ENCODE measurements at places on chromosomes 3 and 15.

DNA sequence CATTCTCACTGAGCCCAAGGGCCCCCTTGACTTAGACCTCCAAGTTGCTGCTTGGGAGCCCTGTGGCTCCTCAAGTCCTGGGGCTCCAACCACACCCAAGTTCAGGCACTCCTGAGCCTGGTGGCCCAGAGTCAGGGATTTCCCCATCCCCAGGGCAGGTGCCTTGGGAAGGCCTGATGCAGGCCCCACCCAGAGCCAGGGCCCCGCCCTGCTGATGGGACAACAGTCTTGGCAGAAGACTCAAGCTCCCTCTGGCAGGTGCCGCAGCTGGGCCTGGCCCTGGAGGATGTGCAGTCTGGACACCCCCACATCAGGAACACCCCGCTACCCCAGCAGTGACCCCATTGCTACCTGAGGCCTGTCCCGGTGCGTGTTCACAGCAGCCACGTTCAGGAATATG lies 17.7 kb upstream of the SHISA5 start:
- DNase-seq, result no peak

- DNase-seq, result no peak
Observed at GRCh38 chr3:17310983-17311382, 426.2 kb downstream of the PLCL2 start.

GRCh38 chr3:148792516-148792915 lies 35.1 kb upstream of the CPB1 start:
- DNase-seq, result no peak

DNA sequence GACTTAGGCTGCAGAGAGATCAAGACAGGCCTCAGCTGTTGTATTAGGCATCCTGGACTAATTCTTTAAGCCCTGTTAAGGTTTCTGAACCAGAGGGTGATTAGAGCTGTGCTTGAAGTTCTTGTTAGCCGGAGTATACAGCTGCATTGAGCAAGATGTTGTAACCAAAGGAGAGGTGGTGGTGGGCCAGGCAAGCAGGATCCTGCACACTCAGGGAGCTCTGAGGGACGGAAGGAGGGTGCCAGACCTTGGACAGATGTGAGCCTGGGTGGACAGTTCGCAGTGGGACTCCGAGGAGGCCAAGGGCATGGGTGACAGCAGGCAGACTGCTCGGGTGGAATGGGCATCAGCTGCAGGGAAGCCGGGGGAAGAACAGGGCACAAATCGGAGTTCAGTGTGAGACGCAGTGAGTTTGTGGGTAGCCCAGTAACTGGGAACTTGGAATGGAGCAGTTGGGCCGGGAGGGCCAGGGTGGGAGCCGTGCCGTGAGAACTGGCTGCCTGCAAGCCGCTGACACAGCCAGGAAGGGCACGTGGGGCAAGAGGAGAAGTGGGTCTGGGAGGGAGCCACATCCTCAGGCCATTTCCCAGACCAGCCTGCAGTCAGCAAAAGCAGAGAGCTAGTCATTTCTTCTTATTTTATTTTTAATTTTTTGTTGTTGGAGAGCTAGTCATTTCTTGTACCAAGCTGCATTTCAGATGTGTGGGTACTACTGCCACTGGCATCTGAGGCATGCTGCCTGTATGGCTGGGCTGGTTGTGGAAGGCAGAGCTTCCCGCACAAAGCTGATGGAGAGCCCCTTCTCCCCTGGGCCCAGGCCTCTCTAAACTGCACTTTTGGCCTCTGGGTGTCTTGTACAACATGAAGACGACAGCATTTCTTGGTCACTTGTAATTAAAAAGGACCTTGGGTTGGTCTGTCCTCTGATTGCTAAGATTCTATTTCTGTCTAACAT lies 61.0 kb downstream of the PGPEP1L start:
- no peak for DNase-seq

- DNase-seq, result no peak
Observed at GRCh38 chr15:100385300-100386050, 43.7 kb upstream of the ADAMTS17 start.

GRCh38 chr3:23166276-23166675 lies 36.9 kb upstream of the UBE2E2 start:
- no peak for DNase-seq

DNA sequence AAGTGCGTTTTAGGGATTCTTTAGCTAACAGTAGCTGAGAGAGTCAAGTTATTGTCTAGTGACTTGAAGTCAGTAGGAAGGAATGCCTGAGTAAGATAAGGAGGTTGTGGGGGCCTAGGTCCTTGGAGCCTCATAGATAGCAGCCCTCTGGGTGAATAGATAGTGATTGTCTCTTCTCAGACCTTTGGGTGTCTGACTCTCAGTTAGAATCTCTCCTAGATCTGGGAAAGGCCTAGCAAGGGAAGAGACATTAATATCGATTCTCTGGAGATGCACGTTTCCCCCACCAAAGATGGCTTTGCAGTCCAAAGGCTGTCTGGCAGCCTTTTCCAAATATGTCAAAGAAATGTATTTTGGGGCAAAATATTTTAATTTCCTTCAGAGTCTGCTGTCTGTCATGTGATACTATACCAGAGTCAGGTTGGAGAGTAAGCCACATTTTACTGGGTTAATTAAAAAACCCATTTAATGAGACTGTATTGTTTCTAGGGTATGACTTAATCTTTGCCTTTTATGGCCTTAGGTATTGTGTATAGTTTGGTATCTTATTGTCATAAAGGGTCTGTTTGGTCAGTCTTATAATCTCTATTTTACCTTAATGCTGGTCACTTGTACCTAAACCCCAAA lies 92.2 kb downstream of the ST6GAL1 start:
- DNase-seq, result no peak

GRCh38 chr15:44308415-44308814 lies 19.9 kb downstream of the GOLM2 start:
- peak; percentile 44 for DNase-seq

- DNase-seq, result no peak
Observed at GRCh38 chr15:26628879-26629529, 143.9 kb downstream of the GABRB3 start.

DNA sequence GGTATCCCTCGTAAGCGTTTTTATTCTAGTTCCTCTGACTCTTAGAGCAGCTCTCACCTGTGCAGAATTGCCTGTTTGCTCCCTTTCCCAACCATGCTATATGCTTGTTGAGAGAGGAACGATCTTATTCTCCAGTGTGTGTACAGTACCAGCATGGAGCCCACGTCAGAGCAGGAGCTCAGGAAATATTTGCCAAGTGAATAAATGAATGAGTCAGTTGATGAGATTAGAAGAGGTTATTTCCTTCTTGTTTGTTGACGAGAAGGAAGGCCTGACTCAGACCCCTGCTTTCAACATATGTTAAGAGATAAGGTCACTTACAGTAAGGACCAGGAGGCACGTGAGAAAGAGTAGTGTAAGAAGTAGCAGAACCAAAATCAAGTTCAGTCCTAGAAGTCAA lies 106.3 kb upstream of the ABHD17C start:
- DNase-seq, result no peak

DNA sequence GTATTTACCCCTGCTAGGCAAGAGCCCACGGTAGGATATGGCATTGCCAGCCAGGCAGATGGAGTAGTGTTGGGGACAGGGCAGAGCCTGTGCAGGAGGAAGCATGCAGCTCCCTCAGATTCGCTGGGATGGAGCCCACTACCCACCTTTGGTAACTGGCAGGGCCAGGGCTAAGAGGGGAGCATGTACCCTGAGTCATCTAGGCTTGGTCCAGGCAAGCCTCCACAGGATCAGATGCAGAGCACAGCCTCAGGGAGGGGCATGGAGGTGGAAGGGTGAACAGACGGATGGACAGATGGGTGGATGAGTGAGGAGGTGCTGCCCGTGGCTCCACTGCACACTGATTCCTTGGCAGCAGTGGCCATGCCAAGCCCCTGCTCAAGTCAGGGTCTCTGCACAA lies 33.0 kb downstream of the IL20RB start:
- no peak for DNase-seq

- DNase-seq, result no peak
Observed at GRCh38 chr3:192079098-192079497, 618.1 kb downstream of the PYDC2 start.

- no peak for DNase-seq
Observed at GRCh38 chr3:72009851-72010443, 225.0 kb upstream of the PROK2 start.

- no peak for DNase-seq
Observed at GRCh38 chr15:33278816-33279612, 31.8 kb upstream of the RYR3 start.

DNA sequence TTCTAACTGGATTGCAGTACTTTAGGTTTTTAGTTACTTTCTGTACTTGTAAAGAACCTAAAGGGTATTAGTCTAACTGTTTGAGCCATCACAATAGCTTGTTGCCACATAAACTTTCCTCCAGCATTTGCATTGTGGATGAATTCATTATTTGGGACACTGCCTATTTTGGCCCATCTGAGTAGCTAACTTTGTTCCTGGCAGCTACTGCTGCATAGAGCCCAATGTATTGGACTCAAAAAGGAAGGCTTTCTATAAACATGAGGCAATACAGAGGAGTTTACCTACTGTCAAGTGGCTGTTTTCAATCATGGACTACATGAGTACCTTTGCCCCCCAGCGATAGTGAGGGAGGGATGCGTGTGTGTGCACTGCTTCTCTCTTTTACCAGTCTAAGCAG lies 1.9 kb downstream of the ROBO2 start:
- DNase-seq, result no peak

GRCh38 chr15:79172032-79172481 lies 81.5 kb upstream of the RASGRF1 start:
- no peak for DNase-seq

- DNase-seq, result no peak
Observed at GRCh38 chr3:113166719-113167492, 44.5 kb upstream of the BOC start.

DNA sequence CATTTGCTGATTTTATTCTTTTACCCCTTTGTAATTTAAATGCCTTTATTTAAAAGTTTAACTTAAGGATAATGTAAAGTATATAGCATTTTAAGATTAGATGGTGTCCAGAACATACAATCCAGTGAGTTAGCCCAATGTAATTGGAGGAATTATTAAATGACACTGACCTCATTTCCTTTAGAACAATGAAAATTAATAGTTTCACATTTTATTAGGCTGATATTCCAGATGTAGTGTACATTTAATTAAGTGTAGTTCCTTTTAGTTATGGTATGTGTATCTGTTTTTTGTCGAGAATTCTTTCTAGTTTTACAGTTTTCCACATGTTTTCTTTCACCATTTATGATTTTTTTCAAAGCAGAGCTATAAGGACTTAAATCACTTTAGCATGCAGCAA lies 75.8 kb downstream of the RSRC1 start:
- no peak for DNase-seq

DNA sequence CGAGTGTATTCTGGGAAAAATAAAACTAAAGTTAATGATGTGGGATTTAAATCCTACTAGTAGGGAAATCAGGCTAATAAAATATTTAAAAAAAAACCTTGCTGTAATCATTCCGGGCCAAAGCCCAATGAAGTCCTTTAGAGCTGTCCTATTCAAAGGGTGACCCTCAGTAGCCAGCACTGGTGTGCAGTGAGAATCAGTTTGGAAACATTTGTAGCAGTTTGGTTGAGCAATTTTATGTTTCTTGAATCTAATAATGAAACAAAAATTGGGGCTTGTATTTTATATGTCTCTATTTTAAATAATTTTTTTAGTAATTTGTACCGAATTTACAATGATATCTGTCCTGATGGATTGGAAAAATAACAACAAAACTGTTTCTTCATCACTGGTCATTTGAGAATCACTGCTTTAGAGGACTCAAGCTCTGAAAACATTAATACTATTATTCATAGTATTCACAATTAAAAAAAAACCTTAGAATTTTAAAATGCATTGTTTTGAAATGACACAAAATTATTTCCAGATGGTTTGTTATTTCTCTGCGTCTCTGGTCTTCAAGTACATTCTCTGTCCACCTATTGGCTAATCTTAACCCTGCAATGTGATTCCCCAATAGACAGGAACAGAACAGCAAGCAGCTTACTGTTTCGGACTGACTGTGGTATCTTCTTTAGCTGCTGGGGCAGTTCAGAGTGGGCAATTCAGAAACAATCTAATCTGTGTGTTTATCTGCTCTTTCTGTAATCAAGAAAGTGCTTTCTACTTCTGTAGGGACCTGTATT lies 71.2 kb downstream of the OTOL1 start:
- DNase-seq, result no peak

DNA sequence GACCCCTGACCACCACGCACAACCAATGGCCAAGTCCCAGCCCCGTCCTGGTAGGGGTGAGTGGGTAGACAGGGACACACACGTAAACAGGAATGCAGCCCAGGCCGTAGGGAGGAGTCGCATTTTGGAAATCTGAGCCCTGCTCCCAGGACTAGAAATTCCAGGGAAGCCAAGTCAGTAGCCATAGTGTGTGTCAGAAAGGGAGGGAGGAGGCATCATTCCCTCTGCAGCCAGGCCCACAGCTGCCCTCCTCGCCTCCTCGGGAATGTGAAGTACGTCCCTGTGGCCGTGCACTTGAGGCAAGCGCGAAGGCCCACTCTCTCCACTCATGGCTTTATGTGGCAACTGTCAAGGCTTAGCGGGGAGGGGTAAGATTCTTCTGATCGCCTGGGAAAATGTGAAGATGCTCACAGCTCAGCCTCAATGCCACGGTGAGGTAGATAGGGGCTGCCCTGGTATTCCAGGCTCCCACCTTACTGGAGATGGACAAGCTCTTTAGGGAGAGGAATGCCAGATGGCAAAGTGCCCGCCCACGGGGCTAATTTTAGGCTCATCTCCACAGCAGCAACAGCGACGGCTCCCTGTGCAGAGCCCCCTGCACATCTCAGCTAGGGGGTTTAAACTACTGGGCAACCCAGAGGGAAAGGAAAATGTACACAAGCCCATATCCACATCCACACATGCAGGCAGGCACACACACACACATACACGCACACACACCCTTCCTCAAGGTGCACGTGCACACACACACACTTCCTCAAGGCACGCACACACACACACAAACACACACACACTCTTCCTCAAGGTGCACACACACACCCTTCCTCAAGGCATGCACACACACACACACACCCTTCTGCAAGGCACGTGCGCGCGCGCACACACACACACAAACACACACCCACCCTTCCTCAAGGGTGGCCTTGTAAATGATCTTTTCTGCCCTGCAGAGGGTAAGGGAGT lies 65.5 kb downstream of the ADCY5 start:
- no peak for DNase-seq

GRCh38 chr3:9416139-9416780 lies 18.8 kb downstream of the SETD5 start:
- DNase-seq, result no peak

- DNase-seq, result no peak
Observed at GRCh38 chr3:169044331-169045113, 619.0 kb downstream of the MECOM start.

DNA sequence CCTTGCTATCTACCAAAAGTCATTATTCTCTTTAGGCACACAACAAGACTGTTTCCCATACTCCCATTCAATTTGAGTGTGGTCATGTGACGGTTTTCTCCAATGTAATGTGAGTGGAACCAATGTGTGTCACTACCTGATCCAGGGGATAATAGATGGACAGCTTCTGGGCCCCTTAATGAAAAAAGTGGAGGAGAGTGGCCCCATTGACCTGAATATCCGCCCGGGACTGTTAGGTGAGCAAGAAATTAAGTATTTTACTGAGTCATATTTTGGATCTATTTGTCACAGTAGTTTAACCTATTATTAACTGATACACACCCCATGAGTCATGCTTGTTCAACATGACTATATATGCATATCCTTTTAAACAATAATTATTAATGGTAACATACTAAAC lies 15.1 kb upstream of the ARID3B start:
- no peak for DNase-seq
